CD4-positive, alpha-beta T cell (primary cell): ENCODE measurements at places on chromosomes 3 and 15. TPM values are rescaled to one million over a fixed set of nuclear protein-coding genes. Genes with fewer than 3 reads are reported as not detected.

DNA sequence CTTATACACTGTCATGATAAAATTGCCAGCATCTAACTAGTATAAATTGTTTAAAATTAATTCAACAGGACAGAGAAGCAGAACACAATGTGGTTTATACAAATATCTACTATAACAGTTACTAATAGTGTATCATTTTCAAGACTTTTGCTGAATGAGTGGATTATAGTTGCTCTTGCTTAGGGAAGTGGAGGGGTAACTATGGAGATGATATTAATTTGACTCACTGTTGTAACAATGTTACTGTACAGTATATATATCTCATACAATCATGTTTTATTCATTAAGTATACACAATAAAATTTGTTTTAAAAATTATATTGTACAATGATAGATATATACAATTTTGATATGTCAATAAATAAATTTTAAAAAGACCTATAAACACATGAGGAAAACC is 119.1 kb downstream of the ZPLD1 start:
- DNase-seq = no peak

GRCh38 chr3:50299929-50300680 is 900 bp upstream of the HYAL3 start:
- DNase-seq = no peak

GRCh38 chr3:72085036-72085435 is 300.1 kb upstream of the PROK2 start:
- no peak for DNase-seq

DNA sequence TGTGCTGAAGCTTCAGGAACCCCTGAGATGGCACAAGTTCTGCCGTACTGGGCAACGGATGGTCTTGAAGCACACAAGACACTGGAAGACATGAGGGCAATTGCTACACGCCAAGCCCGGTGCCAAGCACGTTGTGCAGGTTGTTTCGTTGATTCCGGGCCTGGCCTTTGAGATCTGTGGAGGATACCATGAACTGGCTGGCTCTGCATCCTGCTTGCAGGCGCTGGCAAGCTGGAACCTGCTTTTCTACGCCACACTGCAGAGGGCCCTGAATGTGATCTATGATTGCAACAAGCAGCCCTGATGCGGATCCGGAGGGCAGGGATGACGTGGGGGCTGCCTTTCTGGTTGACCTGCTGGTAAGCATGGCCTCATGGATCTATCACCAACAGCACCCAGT is 262.5 kb upstream of the ATP10A start:
- DNase-seq = no peak

Gene HIGD2B
- total RNA-seq = 0.28 TPM

- DNase-seq = no peak
Measured at GRCh38 chr15:68555679-68556037, 23.1 kb upstream of the CORO2B start.

GRCh38 chr3:172057059-172057458 is 17.7 kb downstream of the FNDC3B start:
- DNase-seq = no peak

DNA sequence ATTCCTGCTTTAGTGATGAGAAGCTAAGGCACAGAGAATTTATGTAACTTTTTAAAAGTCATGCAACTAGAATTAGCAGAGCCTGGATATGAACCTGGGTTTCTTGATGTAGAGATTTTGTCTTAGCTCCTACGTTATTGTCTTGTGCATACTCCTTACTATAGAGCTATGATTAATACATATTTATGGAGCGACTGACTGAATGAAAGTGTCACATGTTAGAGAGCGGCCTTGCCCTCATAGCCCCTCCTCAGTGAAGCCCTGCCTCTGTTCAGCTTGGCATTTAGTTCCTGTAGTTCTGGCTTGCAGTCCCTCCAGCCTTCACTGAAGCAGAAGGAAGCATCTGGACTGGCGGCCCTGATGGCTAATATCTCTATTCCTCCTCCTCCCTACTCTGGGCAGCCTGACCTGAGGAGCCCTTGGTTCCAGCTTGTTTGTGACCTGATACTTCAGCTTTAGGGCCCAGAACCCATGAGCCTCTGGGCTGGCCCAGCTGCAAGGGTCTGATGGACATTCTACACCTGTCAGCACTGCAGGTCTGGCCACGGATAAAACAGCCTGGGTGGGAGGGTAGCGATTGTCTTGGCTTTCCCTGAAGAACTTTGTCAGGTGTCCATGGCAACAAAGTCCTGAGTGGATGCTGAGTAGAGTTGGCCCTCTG is 13.4 kb upstream of the AGBL1 start:
- DNase-seq = no peak
